ENCODE measurements at places on chromosomes 12 and 14.
A peak's percentile ranks its signal among the peaks of the same experiment; 100 is the strongest.

- no peaks in the 10 kb centered on the region for H3K36me3 ChIP-seq
- peak overlapping the region; percentile 21 for H3K27ac ChIP-seq
- H3K4me1 ChIP-seq: peaks cover 28% of the 10 kb centered on the region
- H3K4me3 ChIP-seq: no peak overlapping the region
These were observed 63.6 kb upstream of the RESF1 start for GRCh38 chr12:31895449-31896150.

DNA sequence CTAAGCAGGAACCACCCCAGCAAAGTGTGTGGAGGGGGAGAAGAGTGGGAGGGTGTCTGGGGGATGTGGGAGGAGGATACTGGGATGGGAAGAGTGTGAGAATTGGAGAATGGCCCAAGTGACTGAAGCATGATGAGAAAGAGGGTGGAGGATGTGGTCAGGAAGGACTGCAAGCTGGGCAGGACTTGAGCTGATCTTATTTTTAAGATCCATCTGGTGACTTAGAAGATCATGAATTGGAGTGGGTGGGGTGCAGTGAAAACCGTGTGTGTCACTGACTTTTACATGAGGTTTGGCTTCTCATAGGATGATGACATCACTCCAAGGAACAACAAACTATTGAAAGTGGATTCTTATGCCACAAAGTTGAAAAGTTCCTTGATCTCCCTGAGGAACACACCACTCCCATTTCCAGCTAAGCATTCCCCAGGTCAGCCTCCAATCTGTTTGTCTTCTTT, 287.5 kb downstream of the GALC start:
- no peak for DNase-seq
- H3K27me3 ChIP-seq: peaks cover 16% of the 10 kb centered on the region
- no peaks in the 10 kb centered on the region for H3K36me3 ChIP-seq
- no peaks in the 10 kb centered on the region for H3K4me1 ChIP-seq
- H3K4me3 ChIP-seq: no peak overlapping the region

GRCh38 chr12:15001733-15002382, 29.0 kb downstream of the PDE6H start:
- no peaks in the 10 kb centered on the region for H3K27me3 ChIP-seq
- DNase-seq: no peak
- H3K36me3 ChIP-seq: no peaks in the 10 kb centered on the region
- peaks cover 84% of the 10 kb centered on the region for H3K4me1 ChIP-seq
- peak overlapping the region; percentile 82 for H3K27ac ChIP-seq

- no peaks in the 10 kb centered on the region for H3K36me3 ChIP-seq
- no peak overlapping the region for H3K4me3 ChIP-seq
- no peaks in the 10 kb centered on the region for H3K27me3 ChIP-seq
- DNase-seq: no peak
These were observed 120.0 kb upstream of the SLC38A2 start for GRCh38 chr12:46492471-46493085.

DNA sequence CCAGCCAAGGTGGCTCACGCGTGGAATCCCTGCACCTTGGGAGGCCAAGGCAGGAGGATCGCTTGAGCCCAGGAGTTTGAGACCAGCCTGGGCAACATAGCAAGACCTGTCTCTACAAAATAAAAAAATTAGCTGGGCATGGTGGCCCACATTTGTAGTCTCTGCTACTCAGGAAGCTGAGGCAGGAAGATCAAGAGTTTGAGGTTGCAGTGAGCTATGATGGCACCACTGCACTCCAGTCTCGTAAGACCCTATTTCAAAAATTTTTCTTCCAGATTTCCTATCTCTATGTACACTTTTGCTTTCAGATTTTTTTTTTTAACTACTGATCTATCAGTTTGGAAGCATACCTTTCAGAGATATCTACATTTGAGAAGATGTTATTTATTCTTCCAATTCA, 15.3 kb downstream of the SNX6 start:
- no peaks in the 10 kb centered on the region for H3K27me3 ChIP-seq
- peaks cover 29% of the 10 kb centered on the region for H3K36me3 ChIP-seq
- DNase-seq: no peak
- H3K4me3 ChIP-seq: no peak overlapping the region
- peaks cover 5% of the 10 kb centered on the region for H3K4me1 ChIP-seq
- H3K27ac ChIP-seq: no peak overlapping the region

GRCh38 chr14:22472466-22472865, 116.6 kb downstream of the DAD1 start:
- peaks cover 46% of the 10 kb centered on the region for H3K27me3 ChIP-seq
- no peak for DNase-seq
- H3K36me3 ChIP-seq: no peaks in the 10 kb centered on the region
- no peak overlapping the region for H3K27ac ChIP-seq

All from mesothelial cell of epicardium (in vitro differentiated cells).